ENCODE measurements at places on chromosomes 12 and 14. TPM values are rescaled to one million over a fixed set of nuclear protein-coding genes. Genes with fewer than 3 reads are reported as not detected.

- no peak for DNase-seq
These were observed 16.0 kb upstream of the RNASE10 start for GRCh38 chr14:20489093-20489994.

TSHR gene
- total RNA-seq = not detected

OR6C2 gene
- not detected for total RNA-seq

SLC17A8 gene
- total RNA-seq = not detected

- no peak for DNase-seq
These were observed 80.1 kb downstream of the PLXNC1 start for GRCh38 chr12:94228488-94228907.

DNA sequence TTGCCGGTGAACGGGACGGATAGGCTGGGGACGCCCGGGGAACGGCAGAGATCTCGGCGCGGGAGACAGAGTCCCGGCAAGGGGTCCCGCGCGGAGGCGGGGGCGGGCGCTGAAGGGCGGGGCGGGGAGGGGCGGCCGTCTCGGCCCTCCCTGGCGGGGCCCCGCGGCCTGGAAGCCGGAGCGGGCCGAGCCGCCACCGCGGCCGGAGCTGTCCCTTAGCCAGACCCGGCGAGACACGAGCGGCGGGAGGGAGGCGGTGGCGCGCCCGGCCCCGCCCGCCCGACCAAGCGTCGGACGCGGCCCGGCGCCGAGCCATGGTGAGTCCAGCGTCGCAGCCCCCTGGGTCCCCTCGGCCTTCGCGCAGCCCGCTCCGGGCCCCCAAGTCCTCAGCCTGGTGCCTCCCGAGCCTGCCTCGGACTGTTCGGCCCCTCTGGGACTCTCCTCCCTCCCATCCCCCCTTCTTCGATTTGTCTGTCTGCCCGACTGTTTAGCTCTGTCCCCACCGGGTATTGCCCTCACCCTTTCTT lies at the start of gene ARHGEF40:
Gene ARHGEF40 (plus strand): TSS at position 222 of the 527 bp plus-strand sequence. CDS start 93 bp downstream, at position 315.
- no peak for DNase-seq

- no peak for DNase-seq
These were observed 69.2 kb downstream of the LIN7A start for GRCh38 chr12:80868576-80868975.

DNA sequence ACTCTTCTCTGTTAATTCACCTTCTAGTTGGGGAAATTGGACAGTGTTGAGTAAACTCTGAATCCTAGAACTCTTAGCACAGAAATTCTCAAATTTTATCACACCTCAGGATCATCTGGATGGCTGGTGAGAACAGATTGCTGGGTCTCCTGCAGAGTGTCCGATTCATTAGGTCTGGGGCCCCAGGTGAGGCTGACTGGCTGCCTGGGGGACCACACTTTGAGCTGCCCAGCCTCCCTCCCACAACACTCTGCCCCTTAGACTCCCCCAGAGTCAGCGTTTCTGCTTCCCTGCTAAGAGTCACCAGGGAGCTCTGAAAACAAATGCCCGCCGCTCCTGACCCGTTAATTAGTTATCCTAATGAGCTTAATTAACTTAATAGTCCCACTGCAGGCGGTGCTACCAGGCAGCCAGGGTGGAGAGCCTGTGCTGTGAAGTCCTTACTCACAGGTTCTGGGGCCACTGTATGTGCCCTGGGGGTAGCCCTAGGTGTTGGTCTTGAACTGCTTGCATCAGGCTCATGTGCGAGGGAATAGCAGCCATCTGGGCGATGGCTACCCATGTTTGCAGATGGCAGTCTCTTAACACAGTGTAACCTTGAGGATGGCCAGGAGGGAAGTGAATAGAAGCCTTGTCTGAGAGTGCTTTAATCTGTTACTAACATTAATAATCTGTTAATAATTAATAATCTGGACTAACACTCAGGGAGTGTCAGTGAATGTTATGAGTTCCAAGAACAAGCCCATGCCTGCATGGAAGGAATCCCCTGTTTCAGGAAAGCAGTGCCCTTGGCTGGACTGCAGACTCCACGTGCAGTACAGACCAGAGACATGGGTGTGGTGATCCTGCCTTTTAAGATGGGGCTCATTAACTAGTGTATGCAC lies 35.6 kb downstream of the AACS start:
- DNase-seq = no peak

- DNase-seq = no peak
These were observed 17.8 kb upstream of the OXA1L start for GRCh38 chr14:22748631-22749068.

GRCh38 chr12:75815756-75816155 lies 215.8 kb downstream of the PHLDA1 start:
- no peak for DNase-seq

DNA sequence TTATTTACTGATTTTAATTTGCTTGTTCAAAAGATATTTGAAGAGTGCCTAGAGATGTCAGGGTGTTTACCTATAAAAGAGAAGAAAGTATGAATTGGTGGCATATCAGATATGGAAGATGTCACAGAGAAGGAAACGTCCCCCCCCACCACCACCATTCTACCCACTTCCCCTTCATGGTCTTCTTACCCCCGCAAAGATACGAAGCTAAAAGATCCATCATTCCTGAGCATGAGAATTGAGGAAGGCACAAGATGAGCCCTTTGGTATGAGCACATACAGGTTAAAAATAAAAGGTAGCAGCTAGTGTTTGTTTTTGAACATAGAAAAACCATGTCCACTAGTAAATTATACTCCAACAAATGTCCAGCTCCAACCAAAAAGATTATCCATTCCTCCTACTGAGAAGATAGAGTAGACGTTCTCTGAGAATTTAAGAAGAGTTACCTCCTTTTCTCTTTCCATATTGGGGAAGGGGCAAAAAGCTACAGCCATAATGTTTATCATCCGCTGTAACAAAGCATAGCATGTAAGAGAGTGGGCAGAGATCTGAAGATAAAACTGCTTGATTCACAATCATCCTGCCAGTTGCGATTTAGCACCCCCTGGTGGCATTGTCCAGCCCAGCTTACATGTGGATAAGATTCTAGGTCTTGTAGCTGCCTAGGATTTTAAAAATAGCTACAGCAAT lies 29.1 kb downstream of the NFYB start:
- peak; percentile 72 for DNase-seq

GRCh38 chr12:109545826-109546225 lies 27.5 kb downstream of the MMAB start:
- DNase-seq = no peak

DNA sequence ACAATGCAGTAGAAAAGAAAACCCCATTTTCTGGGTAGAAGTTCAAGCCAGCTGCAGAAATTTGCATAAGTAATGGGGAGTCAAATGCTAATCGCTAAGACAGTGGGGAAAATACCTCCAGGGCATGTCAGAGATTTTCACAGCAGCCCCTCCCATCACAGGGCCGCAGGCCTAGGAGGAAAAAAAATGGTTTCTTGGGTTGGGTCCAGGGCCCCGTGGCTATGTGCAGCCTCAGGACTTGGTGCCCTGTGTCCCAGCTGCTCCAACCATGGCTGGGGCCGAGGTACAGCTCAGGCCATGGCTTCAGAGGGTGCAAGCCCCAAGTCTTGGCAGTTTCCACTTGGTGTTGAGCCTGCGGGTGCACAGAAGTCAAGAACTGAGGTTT lies 14.6 kb downstream of the OR10P1 start:
- DNase-seq = no peak

DNA sequence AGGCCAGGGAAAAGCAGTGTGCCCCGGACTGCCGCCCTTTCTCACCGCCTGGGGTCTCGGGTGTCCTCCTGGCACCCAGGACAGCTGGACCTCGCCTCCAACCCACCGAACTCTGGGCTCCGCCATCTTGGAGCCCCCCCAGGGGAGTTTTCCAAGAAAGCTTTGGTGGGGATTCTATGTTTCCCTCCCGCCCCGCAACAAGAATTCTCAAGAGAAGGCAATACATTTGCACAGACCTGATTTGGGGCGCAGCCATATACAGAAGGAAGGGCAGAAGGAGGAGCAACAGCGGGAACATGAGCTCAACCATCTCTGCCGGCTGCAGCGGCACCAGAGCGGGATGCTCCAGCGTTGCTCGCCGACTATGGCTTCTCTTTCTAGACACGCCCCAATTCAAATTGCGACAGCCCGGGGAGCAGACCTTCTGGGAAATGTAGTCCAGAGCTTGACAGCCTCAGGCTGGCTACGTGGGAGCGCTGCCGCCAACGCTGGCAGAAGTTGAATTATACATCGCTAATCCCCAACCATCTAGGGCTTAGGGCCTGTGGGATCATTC lies at the start of gene RDH11:
Gene RDH11 (minus strand): TSS at position 371 of the 556 bp plus-strand sequence. CDS start 61 bp downstream, at position 310.
- DNase-seq = peak; percentile 89

PPM1H gene
- total RNA-seq = 3.7 TPM

MSI1 gene
- 0.35 TPM for total RNA-seq

DNA sequence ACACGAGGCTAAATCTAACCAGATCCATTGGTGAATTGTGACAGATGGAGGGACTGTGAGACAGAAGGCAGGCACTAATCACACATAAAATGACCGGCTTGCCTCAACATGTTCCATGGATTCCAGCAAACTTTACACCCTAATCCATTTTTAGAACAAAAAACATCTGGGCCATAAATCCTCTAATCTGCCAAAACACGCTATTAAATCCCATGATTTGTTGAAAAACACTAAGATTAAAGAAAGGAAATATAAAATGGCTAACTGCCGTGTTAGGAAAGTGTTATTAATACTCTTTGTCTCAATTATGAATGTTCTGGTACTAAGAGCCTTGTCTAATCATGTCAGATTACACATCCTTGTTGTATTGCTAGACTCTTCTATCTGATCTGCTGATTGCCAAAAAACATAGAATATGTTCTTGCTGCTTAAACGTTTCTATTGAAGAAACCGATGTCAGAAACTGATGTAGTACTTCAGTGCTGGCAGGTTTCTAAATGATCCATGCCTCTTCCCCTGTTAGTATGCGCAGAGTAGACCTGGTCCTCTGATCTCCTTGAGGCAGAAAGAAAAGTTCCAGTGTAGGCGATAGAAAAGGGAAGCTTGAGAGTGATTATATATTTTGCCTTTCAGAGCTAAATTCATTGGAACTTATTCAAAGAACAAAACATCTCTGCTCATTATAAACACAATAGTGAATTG lies 384.9 kb downstream of the SOX5 start:
- DNase-seq = no peak

FITM1 gene
- not detected for total RNA-seq

- DNase-seq = no peak
These were observed 293.0 kb upstream of the NAV3 start for GRCh38 chr12:77537663-77538062.

- DNase-seq = no peak
These were observed 656.7 kb downstream of the MED13L start for GRCh38 chr12:115620816-115621215.

- no peak for DNase-seq
These were observed 22.8 kb downstream of the COX8C start for GRCh38 chr14:93369713-93370266.

GRCh38 chr12:28585146-28585545 lies 394.9 kb downstream of the CCDC91 start:
- no peak for DNase-seq

DNA sequence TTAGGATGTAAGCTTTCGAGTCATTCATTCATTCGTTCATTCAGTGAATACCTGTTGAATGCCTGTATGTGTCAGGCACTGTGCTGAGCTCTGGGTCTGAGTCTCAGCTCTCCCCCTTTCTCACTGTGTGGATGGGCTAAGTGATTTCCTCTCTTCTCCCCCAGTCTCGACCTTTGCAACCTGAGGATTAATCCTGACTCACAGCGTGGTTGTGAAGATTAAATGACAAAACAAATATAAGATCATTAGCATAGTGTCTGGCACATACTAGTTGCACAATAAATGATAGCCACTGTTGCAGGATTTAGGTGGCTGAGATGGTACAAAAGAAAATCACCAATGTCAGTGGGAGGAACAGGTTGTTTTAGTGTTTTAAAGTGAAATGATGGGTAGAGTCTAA lies 136.7 kb downstream of the GPR135 start:
- no peak for DNase-seq

DNA sequence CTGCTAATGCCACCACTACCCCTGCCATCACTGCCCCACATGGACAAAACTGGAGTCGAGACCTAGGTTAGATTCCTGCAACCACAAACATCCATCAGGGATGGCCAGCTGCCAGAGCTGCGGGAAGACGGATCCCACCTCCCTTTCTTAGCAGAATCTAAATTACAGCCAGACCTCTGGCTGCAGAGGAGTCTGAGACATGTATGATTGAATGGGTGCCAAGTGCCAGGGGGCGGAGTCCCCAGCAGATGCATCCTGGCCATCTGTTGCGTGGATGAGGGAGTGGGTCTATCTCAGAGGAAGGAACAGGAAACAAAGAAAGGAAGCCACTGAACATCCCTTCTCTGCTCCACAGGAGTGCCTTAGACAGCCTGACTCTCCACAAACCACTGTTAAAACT lies 7.1 kb upstream of the OAS2 start:
- DNase-seq = no peak

DNA sequence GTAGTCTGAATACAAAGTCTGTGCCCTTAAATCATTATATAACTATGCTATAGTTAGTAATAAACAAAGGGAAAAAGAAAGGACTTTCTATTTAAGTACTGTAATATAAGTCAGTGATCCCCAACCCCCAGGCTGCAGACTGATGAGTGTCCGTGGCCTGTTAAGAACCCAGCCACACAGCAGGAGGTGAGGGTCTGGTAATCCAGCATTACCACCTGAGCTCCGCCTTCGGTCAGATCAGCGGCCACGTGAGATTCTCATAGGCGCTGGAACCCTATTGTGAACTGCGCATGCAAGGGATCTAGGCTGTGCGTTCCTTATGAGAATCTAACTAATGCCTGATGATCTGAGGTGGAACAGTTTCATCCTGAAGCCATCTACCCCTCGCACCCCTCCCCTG lies 15.7 kb downstream of the NFYB start:
- no peak for DNase-seq

DNA sequence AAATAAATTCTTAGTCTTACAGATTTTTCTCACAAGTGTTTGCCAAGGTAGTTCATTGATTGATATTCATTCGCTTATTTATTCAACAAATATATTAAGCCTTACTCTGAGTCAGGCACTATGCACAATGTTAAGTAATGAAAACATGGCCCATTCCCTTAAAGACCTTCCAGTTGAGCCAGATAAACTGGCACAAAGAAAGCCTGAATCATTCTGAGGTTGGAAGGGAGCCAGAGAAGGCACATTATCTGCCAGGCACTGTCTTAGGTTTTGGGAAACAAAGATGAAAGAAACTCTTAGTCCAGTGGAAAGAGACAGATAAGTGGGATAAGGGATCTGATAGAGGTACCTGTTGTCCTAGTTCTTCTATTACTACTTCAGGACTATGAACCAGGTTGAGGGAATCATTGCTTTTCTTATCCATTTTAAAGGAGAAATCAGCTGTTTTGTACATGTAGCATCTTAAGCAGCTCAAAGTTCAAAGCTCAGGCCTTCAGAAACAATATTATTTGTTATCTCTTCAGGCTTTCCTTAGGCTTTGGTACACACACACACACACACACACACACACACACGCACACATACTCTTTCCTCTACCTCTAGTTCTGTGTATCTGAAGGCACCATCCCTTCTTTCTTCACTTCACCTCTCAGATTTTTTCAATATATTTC lies 27.0 kb downstream of the PDE6H start:
- DNase-seq = no peak

- DNase-seq = no peak
These were observed 162.3 kb downstream of the CALM1 start for GRCh38 chr14:90558983-90559590.

TAS2R42 gene
- total RNA-seq = not detected

- no peak for DNase-seq
These were observed 84.8 kb downstream of the PEBP1 start for GRCh38 chr12:118220702-118221101.

NOS1 gene
- not detected for total RNA-seq

Data from H4 (cell line).